ENCODE measurements at places on chromosomes 12 and 14. TPM values are rescaled to one million over a fixed set of nuclear protein-coding genes. Genes with fewer than 3 reads are reported as not detected.

DNA sequence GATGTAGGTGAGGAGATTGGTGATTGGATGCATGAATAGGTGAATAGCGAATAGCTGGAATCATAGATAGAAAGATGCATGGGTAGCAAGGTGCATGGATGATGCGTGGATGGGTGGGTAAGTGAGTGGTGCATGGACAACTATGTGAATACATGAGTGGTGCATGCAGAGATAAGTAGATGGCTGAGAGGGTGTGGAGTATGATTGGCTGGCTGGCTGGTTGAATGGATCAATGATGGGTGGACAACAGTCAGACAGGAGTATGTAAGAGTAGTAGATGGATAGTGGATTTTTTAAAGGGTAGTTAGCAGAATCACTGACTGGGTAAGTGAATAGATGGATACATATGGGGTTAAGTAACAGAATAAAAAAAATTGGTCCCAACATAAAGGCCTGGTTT lies 33.9 kb downstream of the SERPINA3 start:
- no peak for DNase-seq

DNA sequence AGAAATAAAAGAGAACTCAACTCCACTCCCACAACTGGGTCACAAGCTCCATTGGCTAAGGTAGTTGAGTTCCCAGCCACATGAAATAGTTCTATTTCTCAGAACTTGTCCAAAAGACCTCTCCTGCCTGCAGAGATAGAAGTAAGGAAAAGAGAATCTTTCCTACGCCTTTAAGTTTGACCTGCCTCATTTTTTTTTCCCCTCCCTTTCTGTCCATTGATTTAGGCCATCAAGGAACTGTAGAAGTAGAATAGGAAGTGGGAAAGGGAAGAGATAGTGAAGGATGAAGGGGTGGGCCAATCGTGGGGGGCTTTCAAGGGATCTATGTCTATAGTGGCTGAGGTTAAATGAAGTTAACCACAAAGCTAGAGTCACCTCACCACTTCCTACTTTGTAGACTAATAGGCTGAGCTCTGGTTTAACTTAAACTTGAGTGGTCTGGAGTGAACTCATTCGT lies 13.9 kb upstream of the NUDT4 start:
- DNase-seq = no peak

GRCh38 chr12:74689071-74689655 lies 151.5 kb downstream of the ATXN7L3B start:
- peak; percentile 25 for DNase-seq

DNA sequence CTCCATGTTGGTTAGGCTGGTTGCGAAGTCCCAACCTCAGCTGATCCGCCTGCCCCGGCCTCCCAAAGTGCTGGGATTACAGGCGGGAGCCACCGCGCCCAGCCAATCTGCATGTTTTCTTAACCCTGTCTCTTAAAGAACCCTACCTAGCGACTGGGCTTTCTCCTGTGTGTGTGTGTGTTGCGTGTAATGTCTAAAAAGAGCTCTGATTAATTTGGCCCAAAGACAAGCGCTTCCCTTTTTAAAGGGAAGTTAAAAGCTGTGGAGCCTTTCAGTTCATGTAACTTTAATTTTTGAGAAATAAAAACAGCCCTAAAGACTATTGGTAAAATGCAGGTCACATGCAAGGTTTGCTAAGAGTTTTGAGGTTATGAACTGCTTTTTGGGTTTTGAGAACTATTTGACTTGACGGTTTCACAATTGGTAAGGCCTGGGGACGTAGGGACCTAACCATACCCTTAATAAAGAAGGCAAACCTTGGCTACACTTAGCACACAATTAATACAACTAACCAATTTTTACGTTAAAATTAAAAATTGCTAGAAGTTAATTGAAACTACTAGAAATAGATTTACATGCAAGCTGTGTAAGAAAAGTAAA lies 103.2 kb downstream of the KCNMB4 start:
- no peak for DNase-seq

DNA sequence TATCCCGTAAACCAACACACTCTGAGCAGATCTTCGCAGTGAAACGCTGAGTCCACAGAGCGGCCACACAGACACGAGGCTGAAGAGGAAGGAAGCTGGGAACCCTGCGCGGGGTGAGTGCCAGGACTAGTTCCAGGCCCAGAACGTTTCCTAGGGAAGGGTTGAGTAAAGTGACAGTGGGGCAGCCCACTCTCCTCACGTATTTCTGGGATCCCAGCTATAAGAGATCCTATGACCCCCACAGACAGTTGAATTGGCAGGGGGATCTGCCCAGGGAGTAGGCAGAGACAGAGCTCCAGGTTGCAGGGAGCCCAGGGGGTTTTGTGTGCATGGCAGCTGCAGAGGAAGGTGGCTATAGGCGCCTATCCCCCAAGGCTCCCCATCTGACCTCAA lies 51.1 kb downstream of the GTF2A1 start:
- DNase-seq = no peak

GRCh38 chr12:75655315-75655806 lies 144.0 kb upstream of the KRR1 start:
- no peak for DNase-seq

DNA sequence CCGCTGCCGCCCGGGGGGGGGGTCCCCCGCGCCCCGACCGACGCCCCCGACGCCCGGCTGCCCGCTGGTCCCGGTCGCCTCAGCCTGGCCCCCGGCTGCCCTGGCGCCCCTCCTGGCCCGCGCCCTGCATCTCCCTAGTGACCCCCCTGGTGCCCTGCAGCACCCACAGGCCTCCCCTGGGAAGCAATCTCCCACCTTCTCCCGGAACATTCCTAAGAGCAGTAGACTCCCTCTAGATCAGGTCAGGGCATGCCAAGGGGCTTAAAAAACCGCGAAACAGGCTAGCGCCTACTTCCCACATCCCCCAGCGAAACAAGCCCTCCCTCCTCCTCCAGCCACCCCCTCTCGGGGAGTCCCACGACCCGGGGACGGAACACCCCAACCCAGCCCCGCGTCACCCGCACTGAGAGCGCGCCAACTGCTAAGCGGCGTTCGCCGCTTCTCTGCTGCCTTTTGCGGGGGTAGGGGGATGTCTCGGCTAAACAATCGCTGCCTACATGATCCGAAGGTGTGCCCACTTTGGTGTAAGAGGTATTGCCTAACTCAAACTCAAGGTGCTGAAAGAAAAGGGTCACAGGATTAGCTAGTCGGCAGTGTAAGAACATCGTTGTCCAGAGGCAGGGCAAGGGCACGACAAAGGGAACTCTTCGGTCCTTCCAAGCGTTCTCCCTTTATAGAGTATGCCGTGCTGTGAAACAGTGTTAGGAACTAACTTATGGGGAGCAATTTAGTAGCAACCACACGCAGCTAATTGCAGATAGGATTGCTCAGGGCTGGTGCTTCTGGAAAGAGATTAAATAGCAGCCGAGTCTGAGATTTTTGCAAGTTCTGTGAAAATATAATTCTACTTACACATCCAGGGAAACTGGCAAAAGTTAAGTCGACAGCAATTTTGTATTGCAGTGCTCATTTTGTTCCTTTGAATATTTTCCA lies 619 bp upstream of the NTN4 start:
- peak; percentile 44 for DNase-seq

DNA sequence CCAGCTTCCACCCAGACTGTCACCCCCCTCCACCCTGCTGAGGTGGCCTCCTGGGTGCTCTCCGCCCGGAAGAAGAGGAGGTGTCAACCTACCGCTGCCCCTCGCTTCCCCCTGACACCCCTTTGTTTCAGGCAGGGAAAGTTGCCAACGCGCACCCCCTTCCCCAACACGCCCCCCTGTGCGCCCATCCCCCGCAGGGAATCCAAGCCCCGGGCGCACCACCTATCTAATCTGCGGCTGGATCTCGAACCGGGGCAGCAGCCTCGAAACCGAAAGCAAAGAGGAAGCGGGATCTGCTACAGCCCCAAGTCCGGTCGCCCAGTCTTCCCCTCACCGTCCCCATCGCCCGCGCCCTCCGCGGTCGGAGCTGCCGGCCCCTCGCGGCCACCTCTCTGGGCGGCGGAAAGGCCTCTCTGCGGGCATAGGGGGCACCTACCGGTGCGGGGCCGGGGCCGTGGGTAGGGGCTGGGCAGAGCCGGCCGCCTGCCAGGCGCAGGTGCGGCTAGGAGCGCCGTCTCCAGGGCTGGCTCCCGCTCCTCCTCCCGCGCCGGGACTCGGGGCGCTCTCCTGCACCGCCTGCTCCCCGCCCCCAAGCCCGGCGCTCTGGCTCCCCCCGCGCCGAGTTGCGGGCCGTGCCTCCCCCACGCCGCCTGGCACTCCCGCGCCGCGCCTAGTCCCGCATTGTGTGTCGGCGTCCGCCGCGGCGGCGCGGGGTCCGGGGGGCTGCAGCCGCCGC lies 18.3 kb upstream of the PLEKHH1 start:
- DNase-seq = peak; percentile 64

- DNase-seq = no peak
Observed at GRCh38 chr12:46179693-46180452, 89.0 kb downstream of the SLC38A1 start.

DNA sequence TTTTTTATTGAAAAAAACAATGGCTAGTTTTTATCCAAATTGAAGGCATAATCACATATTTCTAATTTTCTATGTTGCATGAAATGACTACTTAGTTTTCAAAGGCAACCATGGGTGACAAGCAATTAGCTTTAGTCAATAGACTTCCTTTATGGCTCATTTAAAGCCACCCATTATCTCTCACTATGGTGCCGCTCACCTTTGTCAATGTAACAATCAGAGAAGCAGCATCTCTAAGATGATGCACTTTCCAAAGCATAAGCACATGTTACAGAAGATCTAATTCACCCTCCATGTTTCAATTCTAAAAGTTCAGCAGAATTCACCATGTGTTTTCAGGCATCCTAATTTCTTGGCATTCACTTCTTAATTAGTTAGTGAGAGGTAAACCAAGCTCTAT lies 166.6 kb upstream of the RPL10L start:
- DNase-seq = no peak

The NAV3 gene
- 28.3 TPM for total RNA-seq

The NTF3 gene
- total RNA-seq = 1.7 TPM

The KLHL33 gene
- not detected for total RNA-seq

The COX8C gene
- not detected for total RNA-seq

The TMEM132C gene
- not detected for total RNA-seq

The NANOG gene
- total RNA-seq = not detected
